ENCODE measurements at places on chromosomes 3 and 15.
A peak's percentile ranks its signal among the peaks of the same experiment; 100 is the strongest.

DNA sequence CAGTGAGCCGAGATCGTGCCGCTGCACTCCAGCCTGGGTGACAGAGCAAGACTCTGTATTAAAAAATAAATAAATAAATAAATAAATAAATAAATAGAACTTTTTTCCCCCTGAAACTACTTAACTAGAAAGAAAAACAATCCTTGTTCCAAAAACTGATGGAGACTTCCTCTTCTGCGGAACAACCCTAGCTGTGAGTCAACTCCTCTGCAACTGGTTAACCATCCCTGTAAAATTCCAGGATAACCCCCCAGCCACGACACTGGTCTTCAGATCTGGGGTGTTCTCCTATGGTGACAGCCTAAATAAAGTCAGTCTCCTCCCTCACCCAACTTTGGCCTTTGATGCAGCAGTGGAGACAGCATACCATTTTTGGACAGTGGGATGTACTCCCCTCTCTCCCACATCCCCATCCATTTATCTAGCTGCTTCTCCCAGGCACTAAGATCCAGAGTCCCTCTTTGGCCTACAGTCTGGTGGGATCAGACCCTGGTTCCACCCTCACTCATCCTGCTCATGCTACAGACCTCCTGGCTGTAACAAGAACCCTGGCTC is 352.6 kb downstream of the OCA2 start:
- no peak for DNase-seq

DNA sequence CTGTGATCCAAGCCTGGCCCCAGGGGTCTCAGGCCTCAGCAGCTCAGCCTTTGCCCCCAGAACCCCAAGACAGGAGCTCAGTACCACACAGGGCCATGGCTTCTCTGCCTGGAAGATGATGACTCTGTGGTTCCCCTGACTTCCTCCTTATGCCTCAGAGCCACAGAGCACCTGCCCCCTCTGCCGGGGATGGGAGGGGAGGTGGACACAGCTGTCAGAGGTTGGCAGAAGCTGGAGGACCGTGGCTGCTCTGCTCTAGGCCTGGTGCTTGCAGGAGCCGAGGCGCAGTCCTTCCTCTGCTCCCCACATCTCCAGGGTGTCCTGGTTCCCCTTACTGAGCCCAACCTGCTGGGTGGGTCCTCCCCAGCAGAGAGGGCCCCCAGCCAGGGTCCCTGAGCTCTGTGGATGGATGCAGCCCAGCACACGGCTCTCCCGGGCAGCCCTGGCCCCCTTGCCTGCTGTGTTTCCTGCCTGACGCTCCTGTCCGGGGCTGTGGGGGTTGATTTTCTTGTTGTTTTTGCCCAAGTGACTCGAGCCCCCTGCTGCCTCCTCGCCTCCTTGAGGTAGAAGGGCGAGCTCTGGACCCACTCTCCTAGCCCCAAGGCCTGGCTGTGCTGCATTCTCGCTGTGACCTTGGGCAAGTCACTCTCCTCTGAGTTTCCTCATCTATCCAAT is 36.6 kb downstream of the PSTPIP1 start:
- DNase-seq, result no peak

DNA sequence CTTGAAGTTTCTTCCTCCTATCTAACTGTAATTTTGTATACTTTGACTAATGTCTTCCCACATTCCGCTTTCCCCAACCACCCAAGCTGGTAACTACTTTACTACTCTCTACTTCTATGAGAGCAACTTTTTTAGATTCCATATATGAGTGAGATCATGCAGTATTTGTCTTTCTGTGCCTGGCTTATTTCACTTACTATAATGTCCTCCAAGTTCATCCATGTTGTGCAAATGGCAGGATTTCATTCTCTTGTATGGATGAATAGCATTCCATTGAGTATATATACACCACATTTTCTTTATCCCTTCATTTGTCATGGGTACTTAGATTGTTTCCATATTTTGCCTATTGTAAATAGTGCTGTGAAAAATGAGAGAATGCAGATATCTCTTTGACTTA is 78.5 kb upstream of the CCNL1 start:
- DNase-seq, result no peak

- no peak for DNase-seq
Observed at GRCh38 chr3:88211096-88211890, 61.5 kb downstream of the C3orf38 start.

GRCh38 chr15:99680276-99680675 is 53.0 kb downstream of the LYSMD4 start:
- DNase-seq, result no peak

GRCh38 chr3:192747746-192748145 is 20.4 kb upstream of the FGF12 start:
- DNase-seq, result no peak

GRCh38 chr3:28575100-28575745 is 226.6 kb upstream of the AZI2 start:
- DNase-seq, result no peak

GRCh38 chr15:73621286-73621826 is 11.8 kb downstream of the NPTN start:
- no peak for DNase-seq

- DNase-seq, result no peak
Observed at GRCh38 chr15:60760646-60761504, 281.9 kb upstream of the ICE2 start.

DNA sequence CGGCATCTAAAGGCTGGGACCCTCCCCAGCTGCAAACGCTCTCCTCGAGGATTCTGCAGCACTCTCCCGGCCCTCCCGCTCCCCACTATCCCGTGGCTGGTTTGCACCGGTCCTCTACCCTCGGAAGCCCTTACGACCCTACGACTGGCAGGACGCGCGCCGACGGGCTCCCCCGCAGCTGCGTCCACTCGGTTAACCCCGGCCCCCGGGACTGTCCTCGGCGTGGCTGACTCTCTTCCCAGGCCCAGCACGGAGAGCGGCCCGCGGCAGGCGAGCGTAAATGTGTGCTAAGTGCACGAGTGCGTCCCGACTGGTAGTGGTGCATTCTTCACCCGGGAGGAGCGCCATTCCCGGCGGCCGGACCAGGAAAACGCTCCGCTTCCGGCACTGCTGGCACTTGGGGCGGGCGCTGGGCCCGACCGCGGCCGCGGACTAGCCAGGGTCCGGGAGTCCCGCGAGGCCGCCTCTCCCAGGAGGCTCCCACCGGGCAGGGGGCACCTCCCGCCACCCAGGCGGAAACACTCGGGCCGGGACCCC is 508 bp downstream of the GORASP1 start:
- no peak for DNase-seq

DNA sequence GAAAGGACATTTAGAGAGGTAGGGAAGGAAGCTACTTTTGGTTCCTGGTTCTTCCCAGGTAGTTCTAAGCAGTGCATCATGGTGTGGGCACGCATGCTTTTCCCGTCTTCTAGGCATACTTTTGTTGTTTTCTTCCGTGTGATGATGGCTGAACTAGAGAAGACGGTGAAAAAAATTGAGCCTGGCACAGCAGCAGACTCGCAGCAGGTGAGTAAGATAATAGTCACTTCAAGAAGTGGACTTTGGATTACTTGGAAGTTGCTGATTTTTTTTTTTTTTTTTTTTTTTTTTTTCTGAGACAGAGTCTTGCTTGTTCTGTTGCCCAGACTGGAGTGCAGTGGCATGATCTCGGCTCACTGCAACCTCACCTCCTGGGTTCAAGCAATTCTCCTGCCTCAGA is 17.9 kb downstream of the FANCD2OS start:
- DNase-seq, result no peak

GRCh38 chr15:87293031-87293430 is 963.5 kb downstream of the NTRK3 start:
- peak; percentile 41 for DNase-seq

DNA sequence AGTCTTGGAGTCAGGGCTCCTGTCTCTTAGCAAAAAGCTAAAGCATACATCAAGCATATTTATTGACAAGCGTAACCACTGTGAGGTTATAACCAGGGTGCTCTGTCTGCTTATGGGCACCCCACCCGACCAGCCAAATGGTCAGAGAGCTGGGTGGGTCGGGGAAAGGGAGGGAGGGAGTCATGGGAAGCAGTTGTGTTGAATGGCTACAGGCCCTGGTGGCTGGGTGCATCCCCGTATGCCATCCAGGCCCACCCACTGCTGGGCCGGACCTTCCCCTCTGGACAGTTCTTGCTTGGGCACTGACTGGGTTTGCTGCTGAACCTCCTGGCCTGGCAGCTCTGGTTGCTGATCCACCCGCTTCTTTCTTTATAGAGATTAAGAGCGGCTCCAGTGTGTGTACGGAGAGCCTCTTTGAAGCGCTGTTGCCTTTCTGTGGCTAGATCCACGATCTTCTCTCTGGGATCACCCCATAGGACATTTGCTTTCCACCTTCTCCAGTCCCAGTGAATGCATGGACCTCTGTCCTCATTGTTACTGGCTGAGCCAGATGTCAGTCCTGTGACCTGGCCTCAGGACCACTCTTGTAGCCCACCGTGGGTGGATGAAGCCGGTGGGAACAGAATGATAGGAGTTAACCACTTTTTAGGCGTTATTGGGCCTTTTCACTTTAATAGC is 59.6 kb downstream of the SMAD3 start:
- DNase-seq, result no peak

- DNase-seq, result peak; percentile 17
Observed at GRCh38 chr15:45307230-45307924, 55.3 kb downstream of the SLC28A2 start.

- DNase-seq, result no peak
Observed at GRCh38 chr15:36136049-36136448, 443.4 kb upstream of the CDIN1 start.

- DNase-seq, result no peak
Observed at GRCh38 chr3:2097641-2098191, 950 bp upstream of the CNTN4 start.

DNA sequence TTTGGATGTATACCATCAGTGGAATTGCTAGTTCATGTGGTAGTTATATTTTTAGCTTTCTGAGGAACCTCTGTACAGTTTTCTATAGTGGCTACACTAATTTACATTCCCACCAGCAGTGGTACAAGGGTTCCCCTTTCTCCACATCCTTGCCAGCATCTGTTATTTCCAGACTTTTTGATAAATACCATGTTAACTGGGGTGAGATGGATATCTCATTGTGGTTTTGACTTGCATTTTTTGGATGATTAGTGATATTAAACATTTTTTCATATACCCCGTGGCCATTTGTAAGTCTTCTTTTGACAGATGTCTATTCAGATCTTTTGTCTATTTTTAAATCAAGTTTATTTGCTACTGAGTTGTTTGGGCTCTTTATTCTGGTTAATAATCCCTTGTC is 455.6 kb upstream of the RARB start:
- no peak for DNase-seq

GRCh38 chr3:178203650-178204049 is 332.6 kb upstream of the KCNMB2 start:
- DNase-seq, result no peak

DNA sequence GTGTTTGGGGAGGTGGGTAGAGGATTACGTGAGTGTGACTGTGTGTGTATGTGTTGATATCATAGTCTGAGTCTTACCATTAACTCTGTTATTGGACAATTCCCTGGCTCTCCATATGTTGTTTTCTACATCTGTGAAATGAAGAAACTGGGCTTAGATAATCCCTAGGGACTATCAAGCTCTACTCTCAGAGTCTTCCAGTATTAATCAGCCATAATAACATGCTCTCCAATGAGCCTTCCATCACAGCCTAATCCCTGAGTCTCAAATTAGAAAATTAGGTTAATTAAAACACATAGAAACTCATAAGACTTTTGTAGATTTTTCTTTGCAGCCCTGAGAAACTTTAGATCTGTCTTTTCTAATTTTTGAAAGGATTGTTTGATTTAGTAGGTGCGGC is 404.2 kb upstream of the RARB start:
- DNase-seq, result no peak

- DNase-seq, result no peak
Observed at GRCh38 chr3:198046120-198046857, 86.3 kb downstream of the LMLN start.

DNA sequence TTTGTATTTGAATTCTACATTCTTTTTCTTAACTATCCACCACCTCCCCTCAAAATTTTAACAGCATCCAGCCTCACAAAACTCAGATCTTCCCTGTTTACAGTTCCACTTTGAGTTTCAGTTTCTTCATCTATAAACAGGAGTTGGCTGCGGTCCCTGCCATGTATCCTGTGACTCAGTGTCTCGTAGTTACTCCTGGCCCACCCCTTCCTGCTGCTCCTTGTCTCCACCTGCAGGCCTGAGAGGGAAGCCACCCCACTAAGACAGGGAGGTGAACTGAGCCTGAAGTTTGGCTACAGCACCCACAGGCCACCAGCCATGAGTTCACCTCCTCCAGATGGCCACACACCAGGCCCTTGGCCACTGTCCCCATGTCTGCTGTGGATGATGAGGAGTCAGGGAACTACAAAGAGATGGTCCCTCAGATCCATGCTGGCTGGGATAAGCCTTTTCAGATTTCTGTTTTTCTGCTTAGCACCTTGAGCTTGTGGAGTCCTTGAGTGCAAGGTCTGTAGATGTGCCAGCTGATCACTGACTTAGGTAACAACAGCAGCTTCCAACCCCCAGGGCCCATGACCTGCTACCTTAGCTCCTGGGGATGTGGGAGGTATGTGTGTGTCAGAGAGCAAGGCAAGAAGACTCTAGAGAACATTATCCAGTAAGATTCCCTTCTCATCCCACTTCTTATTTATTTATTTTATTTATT is 37.5 kb downstream of the CD86 start:
- no peak for DNase-seq

DNA sequence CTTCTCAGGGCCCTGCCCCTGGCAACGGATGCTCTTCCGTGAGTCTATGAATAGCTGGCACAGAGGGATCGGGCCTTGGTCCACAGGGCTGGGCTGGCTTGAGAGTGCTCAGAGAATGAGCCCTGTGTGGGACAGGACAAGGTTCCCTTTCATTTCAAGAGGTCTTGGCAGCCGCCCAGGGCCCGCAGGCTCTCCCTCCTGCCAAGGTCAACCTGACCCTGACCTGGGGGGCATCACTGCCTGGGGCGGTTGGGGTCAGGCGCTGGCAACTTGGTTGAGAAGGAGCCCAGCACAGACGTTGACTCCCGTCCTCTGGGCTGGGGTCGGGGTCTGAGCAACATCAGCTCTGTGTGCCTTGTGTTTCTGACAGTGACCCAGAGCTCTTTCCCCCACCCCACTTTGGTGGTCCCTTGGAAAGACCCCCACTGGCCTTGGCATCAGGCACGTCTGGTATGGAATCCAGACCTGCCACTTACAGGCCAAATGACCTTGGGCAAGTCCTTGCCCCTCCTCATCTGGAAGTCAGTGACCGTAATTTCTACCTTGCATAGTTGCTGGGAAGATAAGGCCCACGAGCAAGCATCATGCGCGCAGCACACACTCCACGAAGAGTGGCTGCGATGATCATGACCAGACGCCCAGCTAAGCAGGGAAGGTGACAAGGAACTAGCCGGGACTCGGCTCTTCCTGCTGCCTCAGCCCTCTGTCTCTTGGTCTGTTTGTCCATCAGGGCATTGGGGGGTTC is 36.4 kb downstream of the EPHB3 start:
- no peak for DNase-seq

- DNase-seq, result no peak
Observed at GRCh38 chr3:113676261-113676660, 20.2 kb downstream of the USF3 start.

DNA sequence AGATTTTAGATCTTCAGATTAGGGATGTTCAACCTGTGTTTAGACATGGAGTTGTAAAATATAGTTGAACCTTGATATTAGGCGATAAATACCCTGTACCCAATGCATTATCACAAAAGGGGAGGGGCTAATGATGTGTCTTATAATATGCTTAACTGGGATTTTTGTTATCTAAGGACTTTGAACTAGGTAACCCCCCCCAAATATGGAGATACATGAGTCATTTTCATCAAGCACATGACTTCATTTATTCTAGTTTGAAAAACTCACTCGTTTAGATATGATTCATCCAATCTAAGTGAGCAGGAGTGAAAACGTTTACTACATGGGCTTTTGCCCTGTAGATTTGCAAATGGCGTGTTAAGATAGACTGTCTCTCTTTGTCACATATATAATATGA is 212.4 kb downstream of the IL5RA start:
- no peak for DNase-seq

Data from BJ (cell line).